NCI-H446 (cell line): ENCODE measurements at places on chromosomes 5 and 9.

DNA sequence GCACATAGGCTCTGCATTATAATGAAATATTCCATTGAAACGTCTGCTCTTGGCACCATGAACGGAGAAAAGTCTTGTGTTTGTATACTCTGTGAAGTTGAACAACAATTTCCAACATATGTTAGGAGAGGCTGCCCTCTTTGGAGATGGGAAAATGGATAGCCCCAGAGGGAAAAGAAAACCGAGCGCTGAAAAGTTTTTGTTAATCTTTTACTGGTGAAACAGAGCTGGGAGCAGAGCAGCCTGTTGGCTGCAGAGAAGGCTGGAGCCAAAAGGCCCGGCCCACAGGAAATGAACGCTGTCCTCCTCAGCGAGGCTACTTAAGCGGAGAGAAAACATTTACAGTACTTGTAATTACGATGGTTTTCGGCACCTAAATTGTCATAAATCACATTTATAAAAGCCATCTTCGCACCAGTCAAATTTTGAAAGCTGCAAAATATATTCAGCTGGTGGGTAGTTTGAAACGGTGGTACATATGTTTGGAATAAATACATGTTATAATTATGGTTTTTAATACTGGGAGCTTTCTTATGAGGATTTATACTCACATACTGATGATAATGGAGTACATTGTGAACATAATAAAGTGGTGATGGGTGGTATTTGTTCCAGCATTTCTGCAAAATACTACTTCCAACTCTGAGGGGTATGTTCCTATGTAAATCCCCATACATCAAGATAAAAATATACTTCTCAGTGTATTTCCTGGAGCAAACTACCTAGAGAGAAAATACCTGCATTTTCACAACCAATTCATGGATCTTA, 129.6 kb upstream of the CNTLN start:
- peak; percentile 29 for DNase-seq

DNA sequence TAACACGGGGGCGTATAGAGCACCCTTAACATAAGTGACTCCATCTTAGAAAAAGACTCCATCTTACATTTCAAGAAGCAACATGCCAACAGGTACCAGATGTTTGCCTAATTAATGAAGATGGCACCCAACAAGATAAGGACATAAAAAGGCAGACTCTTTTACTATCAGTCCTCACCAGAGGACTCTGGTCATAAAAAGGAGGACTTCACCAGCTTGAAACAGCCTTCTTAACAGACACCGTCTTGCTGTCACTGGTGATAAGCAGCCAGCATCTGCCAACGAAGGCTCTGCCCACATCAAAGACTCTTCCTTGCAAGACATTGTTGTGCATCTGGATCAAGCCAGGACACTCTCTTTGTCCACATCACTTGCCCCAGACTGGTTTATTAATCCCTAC, 80.3 kb downstream of the S1PR3 start:
- no peak for DNase-seq

GRCh38 chr5:179347581-179347980, 2.3 kb upstream of the ADAMTS2 start:
- no peak for DNase-seq

GRCh38 chr9:10104774-10105173, 508.0 kb downstream of the PTPRD start:
- no peak for DNase-seq

GRCh38 chr9:123812984-123813383, 116.9 kb downstream of the DENND1A start:
- no peak for DNase-seq
